ENCODE measurements at places on chromosomes 3 and 15.

DNA sequence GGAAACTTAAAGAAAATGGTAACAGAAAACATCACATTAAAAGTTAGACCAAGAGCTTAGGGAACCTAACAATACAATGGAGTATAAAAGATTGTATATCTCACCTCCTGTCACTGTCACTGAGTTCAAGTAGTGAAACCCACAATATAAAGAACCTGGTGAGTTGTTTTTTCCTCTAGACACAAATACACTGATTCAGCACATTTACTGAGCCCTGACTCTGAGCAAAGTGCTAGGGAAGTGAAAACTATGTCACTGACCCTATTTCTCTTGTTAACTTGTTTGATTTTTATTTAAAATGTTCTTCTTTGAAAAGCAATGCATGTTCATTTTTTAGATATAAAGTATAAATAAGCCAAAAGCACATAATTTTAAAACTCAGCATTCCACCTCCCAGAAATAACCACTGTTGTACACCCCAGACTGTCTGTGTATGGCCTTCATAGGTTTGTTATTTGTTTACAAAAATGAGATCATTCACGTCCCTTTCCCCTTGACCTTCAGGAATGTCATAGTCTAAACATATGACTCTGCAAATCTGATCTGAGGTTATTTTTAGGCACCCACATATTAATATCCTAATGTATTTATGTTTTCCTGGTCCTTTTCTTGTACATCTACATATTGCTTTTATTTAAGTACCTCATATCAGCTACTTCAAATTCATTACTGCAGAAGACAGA, 69.2 kb upstream of the CSTA start:
- DNase-seq, result no peak

DNA sequence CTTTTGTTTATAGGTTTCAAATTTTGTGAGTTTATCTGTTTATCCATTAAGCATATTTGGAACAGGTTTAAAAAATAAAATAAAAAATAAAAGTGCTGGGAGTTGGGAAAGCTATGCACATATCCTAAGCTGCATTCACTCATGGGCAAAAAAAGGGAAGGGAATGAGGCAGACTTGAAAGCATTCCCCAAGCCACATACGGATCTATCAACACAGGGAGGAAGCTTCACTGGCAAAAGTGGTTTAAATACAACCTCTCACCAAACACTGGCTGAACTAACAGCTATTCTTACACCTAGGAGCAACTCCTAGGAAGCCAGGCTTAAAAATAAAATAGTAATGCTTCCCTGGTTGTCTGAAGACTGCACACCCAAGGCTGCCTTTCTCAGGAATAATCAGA, 101.2 kb downstream of the PCCB start:
- no peak for DNase-seq

- DNase-seq, result no peak
Measured at GRCh38 chr3:85837402-85837801, 878.6 kb downstream of the CADM2 start.

- DNase-seq, result no peak
Measured at GRCh38 chr3:94220426-94220825, 157.6 kb downstream of the NSUN3 start.

- no peak for DNase-seq
Measured at GRCh38 chr3:119364401-119364800, 70.2 kb downstream of the ARHGAP31 start.

GRCh38 chr3:13762906-13763305, 117.0 kb downstream of the WNT7A start:
- DNase-seq, result no peak

GRCh38 chr15:36596915-36597314, 17.5 kb downstream of the CDIN1 start:
- no peak for DNase-seq

DNA sequence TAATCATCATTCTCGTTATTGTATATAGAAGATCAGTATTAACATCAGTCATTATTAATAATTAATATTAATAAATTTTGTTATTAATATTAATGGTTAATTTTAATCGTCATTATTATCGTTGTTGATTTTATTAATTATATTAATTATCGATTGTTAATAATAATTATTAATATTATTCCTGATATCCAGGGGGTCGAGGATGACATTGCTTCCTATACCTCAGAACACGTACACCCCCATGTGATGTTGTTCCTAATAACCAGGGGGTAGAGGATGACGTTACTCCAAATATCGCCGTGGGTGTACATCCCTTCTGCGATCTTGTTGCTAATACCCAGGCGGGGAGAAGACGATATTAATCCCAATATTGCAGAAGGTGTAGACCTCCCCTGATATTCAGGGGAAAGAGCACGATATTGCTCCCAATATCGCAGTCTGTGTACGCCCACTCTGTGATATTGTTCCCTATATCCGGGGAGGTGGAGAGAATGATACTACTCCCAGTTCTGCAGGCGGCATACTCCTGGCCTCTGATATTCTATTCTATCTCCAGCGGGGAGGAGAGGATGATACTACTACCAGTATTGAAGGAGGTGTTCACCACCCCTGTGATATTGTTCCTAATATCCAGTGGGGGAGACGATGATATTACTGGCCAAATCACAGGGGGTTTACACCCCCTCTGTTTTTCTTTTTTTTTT, 22.3 kb upstream of the BMF start:
- DNase-seq, result no peak

GRCh38 chr15:96162322-96162721, 168.2 kb upstream of the NR2F2 start:
- DNase-seq, result no peak

DNA sequence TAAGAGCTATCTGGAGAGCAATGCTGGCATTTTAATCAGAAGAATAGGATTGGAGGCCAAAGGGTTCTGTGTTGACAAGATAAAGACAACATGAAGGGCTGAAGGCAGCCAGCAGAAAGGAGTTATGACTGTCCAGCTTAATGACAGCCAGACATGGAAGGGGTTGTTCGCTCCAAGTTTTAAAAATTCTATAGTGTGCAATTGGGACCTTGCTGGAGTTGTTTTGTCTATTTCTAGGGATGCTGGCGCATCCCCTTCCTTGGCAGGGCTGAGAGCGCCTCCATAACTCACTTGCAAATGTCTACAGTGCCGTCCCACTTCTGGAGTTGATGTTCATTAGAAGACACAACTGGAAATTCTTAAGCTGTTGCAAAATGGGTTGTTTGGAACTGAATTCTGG, 200.7 kb downstream of the TLE3 start:
- DNase-seq, result no peak

GRCh38 chr3:70722018-70722417, 409.6 kb upstream of the MDFIC2 start:
- DNase-seq, result no peak
